Activated CD8-positive, alpha-beta memory T cell treated with anti-CD3 and anti-CD28 coated beads, Interleukin-2, amount 10 ng/mL, durations not matched to agents 7 days and 5 days (primary cell): ENCODE measurements at places on chromosomes 12 and 14. TPM values are rescaled to one million over a fixed set of nuclear protein-coding genes. Genes with fewer than 3 reads are reported as not detected.

Gene WNT1
- 1.2 TPM for total RNA-seq

Gene OASL
- total RNA-seq = 55.3 TPM

Gene AKAP3
- total RNA-seq = 2.6 TPM

Gene KRAS
- total RNA-seq = 33.7 TPM

Gene RASSF8
- 1.5 TPM for total RNA-seq

Gene GLS2
- total RNA-seq = 1.4 TPM

Gene RBM23
- total RNA-seq = 96.7 TPM

Gene C1QL4
- total RNA-seq = not detected

Gene CLEC6A
- total RNA-seq = not detected

Gene TOMM20L
- total RNA-seq = not detected

Gene GCH1
- 73.2 TPM for total RNA-seq

Gene GALNT16
- total RNA-seq = 0.35 TPM

Gene C12orf50
- 0.18 TPM for total RNA-seq

- no peak overlapping the region for H3K27ac ChIP-seq
- no peaks in the 10 kb centered on the region for H3K4me1 ChIP-seq
- no peaks in the 10 kb centered on the region for H3K36me3 ChIP-seq
- peaks cover 36% of the 10 kb centered on the region for H3K27me3 ChIP-seq
Observed at GRCh38 chr12:54697851-54698250, 49.7 kb upstream of the DCD start.

- no peaks in the 10 kb centered on the region for H3K36me3 ChIP-seq
- peak overlapping the region; percentile 55 for H3K4me3 ChIP-seq
- peaks cover 28% of the 10 kb centered on the region for H3K4me1 ChIP-seq
Observed at GRCh38 chr12:109358154-109358869, 10.6 kb downstream of the MYO1H start.

DNA sequence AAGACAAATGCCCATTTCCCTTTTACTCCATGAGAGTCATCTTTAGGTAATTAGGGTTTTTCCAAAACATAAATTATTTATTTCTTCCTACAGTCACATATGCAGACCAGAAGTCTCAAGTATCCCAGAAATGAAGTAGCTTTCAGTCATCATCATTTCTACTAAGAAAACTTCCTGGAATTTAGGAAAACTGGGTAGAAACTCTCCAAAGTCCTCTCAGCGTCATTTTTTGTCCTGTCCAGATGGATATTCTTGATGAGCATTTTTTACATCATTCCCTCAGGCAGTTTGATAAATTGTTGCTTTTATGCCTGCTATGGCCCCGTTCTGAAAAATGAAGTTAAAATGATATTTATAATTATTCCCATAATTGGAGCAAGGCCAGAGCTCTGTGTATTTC is 93.9 kb upstream of the DCN start:
- no peak overlapping the region for H3K4me3 ChIP-seq
- H3K4me1 ChIP-seq = no peaks in the 10 kb centered on the region
- no peaks in the 10 kb centered on the region for H3K27me3 ChIP-seq
- no peak overlapping the region for H3K27ac ChIP-seq

GRCh38 chr12:94329366-94329765 is 130.3 kb downstream of the CEP83 start:
- peaks cover 57% of the 10 kb centered on the region for H3K36me3 ChIP-seq
- H3K27ac ChIP-seq = no peak overlapping the region
- H3K4me3 ChIP-seq = no peak overlapping the region
- H3K27me3 ChIP-seq = no peaks in the 10 kb centered on the region

DNA sequence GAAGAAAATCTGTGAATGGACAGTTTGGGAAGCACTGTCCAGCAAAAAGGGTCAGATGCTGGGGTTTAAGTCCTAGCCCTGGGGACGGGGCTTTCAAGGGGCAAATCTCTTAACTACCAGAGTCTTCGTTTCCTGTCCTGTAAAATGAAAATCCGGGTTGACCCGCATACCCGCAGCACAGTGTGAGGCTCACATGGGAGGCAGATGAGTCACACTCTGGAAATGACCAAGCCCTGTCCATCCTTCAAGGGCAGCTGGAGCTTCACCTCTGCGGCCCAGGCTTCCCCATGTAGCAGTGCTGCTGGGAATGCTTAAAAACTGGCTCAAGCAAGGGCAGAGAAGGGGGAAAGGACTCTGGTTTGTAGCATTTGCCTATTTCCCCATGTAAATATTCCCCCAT is 19.0 kb downstream of the FAM181A start:
- no peak for DNase-seq
- no peaks in the 10 kb centered on the region for H3K27me3 ChIP-seq
- H3K4me1 ChIP-seq = peaks cover 40% of the 10 kb centered on the region
- no peak overlapping the region for H3K27ac ChIP-seq
- H3K4me3 ChIP-seq = no peak overlapping the region
- H3K36me3 ChIP-seq = peaks cover 69% of the 10 kb centered on the region

DNA sequence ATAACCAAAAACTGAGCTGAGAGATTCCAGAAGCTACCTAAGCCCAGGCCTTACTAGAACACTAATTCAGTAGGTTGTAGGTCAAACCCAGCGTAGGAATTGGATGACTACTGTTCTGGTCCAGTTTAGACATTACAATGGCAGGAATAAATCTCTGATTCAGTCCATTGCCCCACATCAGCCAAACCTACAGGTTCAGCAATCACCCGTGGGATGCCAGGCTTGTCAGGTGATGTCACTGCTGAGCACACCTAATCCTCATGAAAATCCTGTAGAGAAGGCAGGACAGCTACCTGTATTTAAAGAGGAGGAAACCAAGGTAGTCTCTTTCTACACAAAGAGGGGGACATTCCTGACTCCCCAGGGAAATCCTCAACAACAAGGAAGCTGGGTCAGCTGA is 63.7 kb downstream of the RFX4 start:
- no peak overlapping the region for H3K27ac ChIP-seq
- peaks cover 2% of the 10 kb centered on the region for H3K27me3 ChIP-seq
- no peaks in the 10 kb centered on the region for H3K4me1 ChIP-seq
- no peak overlapping the region for H3K4me3 ChIP-seq
- no peaks in the 10 kb centered on the region for H3K36me3 ChIP-seq
- no peak for DNase-seq

- H3K4me1 ChIP-seq = peaks cover 2% of the 10 kb centered on the region
- H3K4me3 ChIP-seq = no peak overlapping the region
- no peaks in the 10 kb centered on the region for H3K27me3 ChIP-seq
- DNase-seq = no peak
Observed at GRCh38 chr12:32501835-32502333, 102.5 kb downstream of the FGD4 start.

- H3K27me3 ChIP-seq = no peaks in the 10 kb centered on the region
- H3K4me1 ChIP-seq = peaks cover 38% of the 10 kb centered on the region
- H3K36me3 ChIP-seq = peaks cover 28% of the 10 kb centered on the region
- DNase-seq = peak; percentile 88
- H3K4me3 ChIP-seq = peak overlapping the region; percentile 95
Observed at GRCh38 chr12:7130701-7131501, 730 bp downstream of the CLSTN3 start.

GRCh38 chr14:76904740-76905569 is 78.7 kb downstream of the LRRC74A start:
- peaks cover 29% of the 10 kb centered on the region for H3K4me1 ChIP-seq
- peaks cover 5% of the 10 kb centered on the region for H3K36me3 ChIP-seq
- peak; percentile 78 for DNase-seq
- H3K27me3 ChIP-seq = peaks cover 7% of the 10 kb centered on the region
- H3K27ac ChIP-seq = no peak overlapping the region

DNA sequence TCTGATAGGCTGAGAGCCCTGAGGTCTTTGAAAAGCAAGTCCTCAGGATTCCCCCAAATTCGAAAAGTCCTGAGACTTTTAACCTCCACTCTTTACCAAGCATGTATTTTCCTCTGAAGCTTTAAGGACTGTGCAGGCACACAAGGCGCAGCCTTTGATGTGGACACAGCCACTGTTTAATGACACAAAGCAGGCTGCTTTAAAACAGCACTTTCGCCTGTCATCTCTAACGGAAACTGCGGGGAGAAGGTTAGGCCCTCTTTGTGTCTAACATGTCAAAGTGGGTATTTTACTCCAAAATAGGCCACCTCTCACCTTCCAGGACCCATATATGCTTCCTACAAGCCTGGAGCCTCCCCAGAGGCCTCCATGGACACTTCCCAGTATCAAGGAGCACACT is 159.2 kb downstream of the GCH1 start:
- peaks cover 36% of the 10 kb centered on the region for H3K27me3 ChIP-seq
- H3K4me3 ChIP-seq = no peak overlapping the region
- H3K4me1 ChIP-seq = peaks cover 40% of the 10 kb centered on the region
- H3K36me3 ChIP-seq = peaks cover 3% of the 10 kb centered on the region

DNA sequence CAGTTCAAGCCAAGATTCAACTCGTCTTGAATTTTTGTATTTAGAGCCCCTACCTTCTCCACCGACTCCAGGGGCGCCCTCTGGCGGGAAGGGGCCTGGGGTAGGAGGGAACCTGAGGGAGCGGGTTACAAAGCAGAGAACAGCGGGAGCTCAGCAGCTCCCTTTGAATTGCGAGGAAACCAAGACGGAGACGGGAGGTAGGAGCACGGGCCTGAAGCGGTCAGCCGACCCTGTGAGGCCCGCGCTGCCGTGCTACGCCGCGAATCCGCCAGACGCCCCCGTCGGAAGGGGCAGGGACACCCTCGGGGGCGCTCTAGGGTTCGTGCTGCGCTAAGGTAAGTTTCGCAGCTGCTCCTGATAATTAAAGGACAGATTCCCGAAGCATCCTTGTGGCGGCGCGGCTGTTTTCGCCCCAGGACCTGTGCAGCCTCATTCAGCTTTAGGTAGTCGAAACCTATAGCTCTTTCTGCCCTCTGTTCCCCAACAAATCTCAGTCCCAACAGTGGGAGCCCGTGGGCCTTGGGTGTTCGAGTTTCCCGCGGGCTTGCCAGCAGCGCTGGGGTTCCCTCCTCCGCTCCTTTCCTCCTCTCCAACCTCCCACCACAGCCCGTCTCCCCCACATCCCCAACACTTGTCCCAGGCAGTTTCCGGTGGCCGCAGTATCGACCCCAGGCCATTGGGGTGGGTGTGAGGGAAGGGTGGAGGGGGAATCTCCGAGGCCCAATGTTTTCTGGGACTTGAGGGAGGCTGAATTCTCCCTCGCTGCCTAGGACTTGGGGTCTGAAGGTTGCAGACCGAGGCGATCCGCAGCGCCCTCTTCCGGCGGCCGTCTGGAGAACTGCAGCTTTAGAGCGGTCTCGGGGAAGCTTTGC is 5.1 kb upstream of the NKX2-1 start:
- peaks cover 2% of the 10 kb centered on the region for H3K36me3 ChIP-seq
- no peak overlapping the region for H3K4me3 ChIP-seq

DNA sequence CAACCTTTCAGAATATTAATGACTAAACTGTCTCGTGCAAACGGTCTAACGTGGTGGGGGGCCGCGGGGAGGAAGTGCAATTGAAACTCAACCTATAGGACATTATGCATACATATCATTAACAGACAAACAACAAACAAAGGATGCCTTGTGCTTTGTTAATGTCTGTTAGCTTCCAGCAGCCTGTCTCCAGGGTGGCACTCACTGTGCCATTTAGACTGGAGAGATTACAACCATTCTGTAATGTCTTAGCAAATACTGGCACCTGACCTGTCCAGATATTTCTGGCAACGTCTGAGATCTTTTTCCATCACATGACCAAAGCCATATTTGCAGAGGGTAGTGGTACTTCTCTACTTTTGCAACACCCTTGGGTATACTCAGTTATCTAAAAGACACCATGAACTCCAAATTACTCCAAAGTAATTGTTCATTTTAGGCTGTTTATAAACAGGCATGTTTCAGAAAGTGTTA is 11.6 kb downstream of the BHLHE41 start:
- no peak overlapping the region for H3K27ac ChIP-seq
- DNase-seq = no peak
- H3K4me1 ChIP-seq = peaks cover 8% of the 10 kb centered on the region
- no peaks in the 10 kb centered on the region for H3K36me3 ChIP-seq
- peak overlapping the region; percentile 54 for H3K4me3 ChIP-seq

- H3K4me3 ChIP-seq = peak overlapping the region; percentile 90
- peak; percentile 84 for DNase-seq
- peaks cover 43% of the 10 kb centered on the region for H3K4me1 ChIP-seq
- peaks cover 1% of the 10 kb centered on the region for H3K36me3 ChIP-seq
- peak overlapping the region; percentile 94 for H3K27ac ChIP-seq
Observed at GRCh38 chr14:55271572-55272298, 514 bp downstream of the FBXO34 start.

GRCh38 chr12:121132601-121133481 is at the start of gene P2RX7:
Gene P2RX7 (plus strand): TSS chr12:121132876. CDS start chr12:121132971, 95 bp downstream.
- H3K4me1 ChIP-seq = peaks cover 63% of the 10 kb centered on the region
- H3K27me3 ChIP-seq = no peaks in the 10 kb centered on the region
- H3K27ac ChIP-seq = peak within 1 kb of the TSS; percentile 82
- peaks cover 11% of the 10 kb centered on the region for H3K36me3 ChIP-seq

DNA sequence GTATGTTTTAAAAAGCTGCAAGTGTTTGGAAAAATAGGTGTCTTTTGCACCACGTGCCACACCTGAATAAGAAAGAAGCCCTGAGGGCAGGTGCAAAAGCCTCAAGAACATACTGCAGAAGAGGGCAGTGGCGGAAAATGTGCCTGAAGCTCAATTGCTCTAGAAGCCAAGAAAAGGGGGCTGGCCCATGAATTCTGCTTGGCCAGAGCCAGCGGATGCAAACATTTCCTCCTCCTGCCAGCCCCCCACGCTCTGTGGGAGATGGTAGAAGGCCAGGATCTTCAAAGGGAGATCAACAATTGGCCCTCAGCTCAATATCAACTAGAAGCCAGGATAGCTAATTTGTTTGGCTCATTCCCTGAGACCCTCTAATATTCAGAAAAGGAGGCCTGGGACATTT is 80.3 kb upstream of the TMEM132D start:
- H3K4me1 ChIP-seq = no peaks in the 10 kb centered on the region
- H3K4me3 ChIP-seq = no peak overlapping the region
- H3K36me3 ChIP-seq = no peaks in the 10 kb centered on the region

DNA sequence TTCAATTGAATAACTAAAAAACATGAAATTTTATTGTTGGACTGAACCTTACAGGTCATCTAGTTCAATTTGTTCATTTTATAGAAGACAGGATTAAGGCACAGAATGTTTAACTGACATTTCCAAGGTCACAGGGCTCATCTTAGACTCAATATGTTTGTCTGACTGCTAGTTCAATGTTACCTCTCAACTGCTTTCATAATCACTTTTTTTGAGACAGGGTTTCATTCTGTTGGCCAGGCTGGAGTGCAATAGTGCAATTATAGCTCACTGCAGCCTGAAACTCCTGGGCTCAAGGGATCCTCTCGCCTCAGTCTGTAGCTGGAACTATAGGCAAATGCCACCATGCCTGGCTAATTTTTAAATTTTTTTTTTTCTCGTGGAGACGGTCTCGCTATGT is 24.4 kb upstream of the ITGA5 start:
- no peaks in the 10 kb centered on the region for H3K36me3 ChIP-seq
- no peak for DNase-seq
- peaks cover 9% of the 10 kb centered on the region for H3K27me3 ChIP-seq
- H3K27ac ChIP-seq = no peak overlapping the region
- H3K4me3 ChIP-seq = no peak overlapping the region
- H3K4me1 ChIP-seq = no peaks in the 10 kb centered on the region

DNA sequence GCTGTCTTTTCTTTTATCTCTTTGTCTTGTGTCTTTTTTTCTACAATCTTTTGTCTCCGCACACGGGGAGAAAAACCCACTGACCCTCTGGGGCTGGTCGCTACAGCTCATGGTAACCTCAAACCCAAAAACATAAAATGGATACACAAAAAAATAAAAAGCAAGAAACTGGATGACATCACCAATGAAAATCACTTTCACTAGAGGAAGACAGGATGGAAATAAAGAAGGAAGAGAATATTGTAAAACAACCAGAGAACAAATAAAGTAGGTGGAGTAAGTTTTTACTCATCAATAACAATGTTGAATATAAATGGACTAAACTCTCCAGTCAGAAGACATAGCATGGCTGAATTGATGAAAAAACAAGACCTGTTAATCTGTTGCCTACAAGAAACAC is 17.6 kb downstream of the MIPOL1 start:
- no peak overlapping the region for H3K4me3 ChIP-seq
- H3K27ac ChIP-seq = no peak overlapping the region
- no peaks in the 10 kb centered on the region for H3K4me1 ChIP-seq
- H3K27me3 ChIP-seq = no peaks in the 10 kb centered on the region
- no peak for DNase-seq
